ENCODE measurements at places on chromosomes 3 and 15. TPM values are rescaled to one million over a fixed set of nuclear protein-coding genes. Genes with fewer than 3 reads are reported as not detected.

The B3GNT5 gene
- 24.9 TPM for total RNA-seq

The SLC27A2 gene
- not detected for total RNA-seq

The CHAC1 gene
- 4.7 TPM for total RNA-seq

The CIB2 gene
- total RNA-seq, result 1.6 TPM

The TMCO5A gene
- not detected for total RNA-seq

The LYZL4 gene
- total RNA-seq, result not detected

The SLC6A1 gene
- total RNA-seq, result under 0.01 TPM

The ASB14 gene
- total RNA-seq, result not detected

The CISH gene
- total RNA-seq, result 0.28 TPM

The GREM1 gene
- total RNA-seq, result 0.07 TPM

The GABRA5 gene
- not detected for total RNA-seq

The MYEF2 gene
- total RNA-seq, result 31.3 TPM

The C15orf62 gene
- total RNA-seq, result 0.53 TPM

The CSPG4 gene
- total RNA-seq, result 0.04 TPM
